ENCODE measurements at places on chromosomes 2 and 18. TPM values are rescaled to one million over a fixed set of nuclear protein-coding genes. Genes with fewer than 3 reads are reported as not detected.

ABCG5 gene
- not detected for total RNA-seq

TMEFF2 gene
- not detected for total RNA-seq

DNA sequence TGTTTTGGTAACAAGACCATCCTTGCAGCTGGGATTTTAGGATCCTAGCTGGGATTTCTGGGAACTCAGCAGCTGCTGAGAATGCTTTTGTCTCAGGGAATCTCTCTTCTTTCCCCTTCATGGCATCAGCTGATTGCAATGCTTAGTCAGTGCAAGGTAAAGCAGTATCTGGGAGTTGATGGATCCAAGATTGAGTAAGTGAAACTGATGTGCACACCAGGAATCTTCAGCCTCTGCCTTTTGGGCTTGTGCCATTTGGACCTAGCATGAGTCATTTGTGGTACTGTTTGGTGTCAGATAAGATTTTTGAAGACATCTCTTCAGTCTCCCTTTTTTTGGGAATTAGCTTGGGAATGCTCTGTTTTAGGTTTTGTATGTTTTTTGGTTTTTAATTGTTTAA, 363.3 kb upstream of the TFPI start:
- DNase-seq = no peak

DNA sequence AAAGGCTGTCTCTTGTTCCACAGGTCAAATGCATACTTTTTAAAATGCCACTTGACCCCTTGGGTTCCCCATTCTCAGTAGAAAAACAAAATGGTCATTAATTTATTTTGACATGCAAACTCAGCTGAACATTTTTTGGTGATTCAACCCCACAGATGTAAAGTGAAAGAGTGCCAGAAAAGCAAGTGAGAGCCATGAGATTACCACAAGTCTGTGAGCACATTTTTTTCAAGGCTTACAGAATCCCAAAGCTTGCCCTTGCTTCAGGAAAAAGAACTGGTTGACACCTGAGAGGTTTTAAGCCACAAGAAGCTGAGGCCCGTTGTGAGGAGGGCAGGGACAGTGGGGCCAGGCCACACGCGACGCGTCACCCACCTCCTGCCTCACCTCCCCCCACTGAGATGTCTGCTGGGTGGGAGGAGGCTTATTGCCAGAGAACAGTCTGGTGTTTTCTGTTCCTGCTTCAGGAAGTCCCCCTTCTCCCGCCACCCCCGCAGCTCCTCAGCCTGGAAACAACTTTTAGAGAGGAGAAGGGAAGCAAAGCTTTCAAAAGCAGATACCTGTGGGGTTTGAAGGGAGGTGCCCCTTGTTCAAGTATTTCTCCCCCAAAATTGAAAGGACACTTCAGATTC, 70.4 kb upstream of the CYP1B1 start:
- no peak for DNase-seq

COQ10B gene
- 17.9 TPM for total RNA-seq

DNA sequence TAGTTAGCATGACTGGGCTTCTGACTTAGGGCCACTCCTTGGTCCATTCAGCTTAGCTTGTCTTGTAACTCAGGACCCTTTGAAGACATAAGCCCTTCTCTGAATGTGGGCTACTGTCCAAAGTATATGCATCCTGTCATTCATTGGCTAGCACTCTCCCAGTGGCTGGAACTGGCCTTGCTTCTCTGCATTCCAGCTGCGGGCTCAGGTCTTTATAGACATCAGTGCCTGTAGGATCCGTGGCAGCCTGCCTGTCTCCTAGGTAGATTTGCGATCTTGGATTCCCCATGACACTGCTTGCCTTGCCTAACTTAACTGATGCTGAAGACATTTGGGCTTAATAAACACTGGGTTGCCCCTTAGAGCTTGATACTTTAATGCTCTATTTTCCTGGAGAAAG, 170.1 kb downstream of the DCC start:
- DNase-seq = no peak
